Fibroblast of skin of left quadriceps (primary cell): ENCODE measurements at places on chromosomes 5 and 9.

DNA sequence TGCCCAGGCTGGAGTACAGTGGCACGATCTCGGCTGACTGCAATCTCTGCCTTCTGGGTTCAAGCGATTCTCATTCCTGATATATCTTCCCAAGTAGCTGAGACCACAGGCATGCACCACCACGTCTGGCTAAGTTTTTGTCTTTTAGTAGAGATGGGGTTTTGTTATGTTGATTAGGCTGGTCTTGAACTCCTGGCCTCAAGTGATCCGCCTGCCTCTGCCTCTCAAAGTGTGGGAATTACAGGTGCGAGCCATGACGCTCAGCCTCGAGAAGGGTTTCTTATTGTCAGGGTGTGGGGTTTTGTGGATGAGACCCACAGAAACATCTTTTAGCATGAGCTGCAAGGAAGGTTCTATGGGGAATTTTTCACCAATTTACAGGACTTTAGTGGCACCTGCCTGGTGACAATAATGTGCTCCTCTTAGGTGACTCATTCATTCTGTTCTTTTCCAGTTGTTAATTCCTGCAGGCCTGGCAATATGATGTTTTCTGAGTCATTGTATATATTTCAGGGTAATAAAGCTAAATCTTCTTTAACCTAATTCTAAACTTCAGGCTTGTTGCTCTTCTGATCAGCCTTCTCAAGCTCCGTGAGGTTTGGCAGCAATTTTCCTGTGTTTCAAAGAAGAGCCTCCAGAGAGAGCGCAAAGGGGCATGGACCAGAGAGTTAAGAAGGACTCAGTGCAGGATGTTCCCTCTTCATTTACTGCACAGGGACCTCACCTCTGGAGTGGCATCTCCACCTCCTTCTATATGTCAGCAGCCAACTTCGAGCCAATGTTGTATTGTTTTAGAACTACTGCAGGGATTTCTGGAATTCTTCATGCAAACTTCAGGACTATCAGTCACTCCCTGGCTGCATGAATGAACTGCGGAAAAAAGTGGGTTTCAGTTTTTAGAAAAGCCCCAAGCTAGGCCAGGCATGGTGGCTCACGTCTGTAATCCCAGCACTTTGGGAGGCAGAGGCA lies 77.8 kb upstream of the ZNF618 start:
- no peak for DNase-seq

DNA sequence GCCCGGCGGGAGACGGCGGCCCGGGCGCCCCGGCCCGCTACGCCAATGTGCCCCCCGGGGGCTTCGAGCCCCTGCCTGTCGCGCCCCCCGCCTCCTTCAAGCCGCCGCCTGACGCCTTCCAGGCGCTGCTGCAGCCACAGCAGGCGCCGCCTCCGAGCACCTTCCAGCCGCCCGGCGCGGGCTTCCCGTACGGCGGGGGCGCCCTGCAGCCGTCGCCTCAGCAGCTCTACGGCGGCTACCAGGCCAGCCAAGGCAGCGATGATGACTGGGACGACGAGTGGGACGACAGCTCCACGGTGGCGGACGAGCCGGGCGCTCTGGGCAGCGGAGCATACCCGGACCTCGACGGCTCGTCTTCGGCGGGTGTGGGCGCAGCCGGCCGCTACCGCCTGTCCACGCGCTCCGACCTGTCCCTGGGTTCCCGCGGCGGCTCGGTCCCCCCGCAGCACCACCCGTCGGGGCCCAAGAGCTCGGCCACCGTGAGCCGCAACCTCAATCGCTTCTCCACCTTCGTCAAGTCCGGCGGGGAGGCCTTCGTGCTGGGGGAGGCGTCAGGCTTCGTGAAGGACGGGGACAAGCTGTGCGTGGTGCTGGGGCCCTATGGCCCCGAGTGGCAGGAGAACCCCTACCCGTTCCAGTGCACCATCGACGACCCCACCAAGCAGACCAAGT lies 723 bp downstream of the SNX18 start:
- DNase-seq, result no peak

GRCh38 chr5:80239680-80240367 lies 16.0 kb downstream of the SERINC5 start:
- no peak for DNase-seq

- no peak for DNase-seq
Observed at GRCh38 chr5:101435768-101436167, 532.7 kb upstream of the ST8SIA4 start.

DNA sequence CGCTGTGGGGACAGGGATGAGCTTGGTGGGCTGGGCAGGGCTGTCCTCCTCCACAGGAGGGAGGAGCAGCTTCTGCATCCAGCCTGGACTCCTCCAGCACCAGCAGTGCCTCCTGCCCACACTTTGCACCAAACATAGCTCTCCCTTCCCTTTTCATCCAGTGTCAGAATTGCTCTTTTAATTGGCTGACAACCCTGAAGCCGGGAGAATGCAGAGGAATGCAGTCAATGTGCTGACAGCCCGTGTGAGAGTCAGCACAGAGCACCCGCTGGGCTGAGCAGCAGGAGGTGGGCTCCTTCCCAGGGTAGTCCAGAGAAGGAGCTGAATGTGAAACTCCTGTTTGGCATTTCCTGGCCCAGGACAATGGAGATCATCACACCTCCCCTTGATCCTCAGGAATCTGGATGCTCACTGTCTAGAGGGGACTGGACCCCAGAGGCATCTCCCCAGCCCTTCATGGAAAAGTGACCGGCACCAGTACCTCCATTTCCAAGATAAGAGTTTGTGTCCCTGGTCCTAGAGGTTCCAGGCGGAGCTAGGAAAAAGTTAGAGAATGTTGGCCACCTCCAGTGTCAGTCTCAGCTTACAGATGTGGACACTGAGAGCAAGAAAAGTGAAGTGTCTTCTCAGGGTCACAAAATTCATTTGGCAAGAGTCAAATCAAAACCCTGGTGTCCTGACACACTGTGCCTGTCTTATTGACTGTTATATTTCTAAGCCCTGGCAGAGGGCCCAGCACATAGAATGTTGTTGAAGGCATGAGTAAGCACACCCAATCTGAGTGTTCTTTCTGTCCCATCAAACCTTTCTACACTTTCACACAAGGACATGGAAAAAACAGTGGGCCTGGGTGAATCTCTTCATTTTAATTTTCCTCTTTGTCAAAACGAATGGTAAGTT lies 202.1 kb downstream of the SNX18 start:
- DNase-seq, result peak; percentile 86

- DNase-seq, result no peak
Observed at GRCh38 chr9:128316421-128316820, 5.8 kb downstream of the TRUB2 start.

GRCh38 chr5:179767496-179768100 lies 26.2 kb upstream of the LTC4S start:
- no peak for DNase-seq

DNA sequence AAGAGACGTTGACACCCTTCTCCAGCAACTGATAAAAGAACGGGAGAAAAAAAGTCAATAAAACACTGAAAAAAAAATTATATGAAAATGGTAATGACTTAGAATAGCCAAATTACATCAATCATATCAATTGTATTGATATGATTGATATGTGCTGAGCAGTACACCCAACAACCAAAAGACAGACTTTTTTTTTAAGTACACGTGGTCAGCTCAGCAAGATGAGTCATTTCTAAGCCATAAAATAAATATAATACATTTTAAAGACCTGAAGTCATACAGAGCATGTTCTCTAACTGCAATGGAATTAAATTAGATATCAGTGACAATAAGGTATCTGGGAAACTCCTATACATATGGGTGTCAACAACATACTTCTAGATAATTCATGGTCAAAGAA lies 30.9 kb upstream of the OLFM1 start:
- DNase-seq, result no peak

GRCh38 chr5:115267617-115268016 lies 4.9 kb upstream of the PGGT1B start:
- DNase-seq, result peak; percentile 14

- DNase-seq, result no peak
Observed at GRCh38 chr9:125763394-125763801, 16.2 kb downstream of the PBX3 start.

GRCh38 chr9:134671341-134672113 lies 29.9 kb downstream of the COL5A1 start:
- no peak for DNase-seq

- DNase-seq, result no peak
Observed at GRCh38 chr9:36040271-36040925, 3.7 kb downstream of the RECK start.

DNA sequence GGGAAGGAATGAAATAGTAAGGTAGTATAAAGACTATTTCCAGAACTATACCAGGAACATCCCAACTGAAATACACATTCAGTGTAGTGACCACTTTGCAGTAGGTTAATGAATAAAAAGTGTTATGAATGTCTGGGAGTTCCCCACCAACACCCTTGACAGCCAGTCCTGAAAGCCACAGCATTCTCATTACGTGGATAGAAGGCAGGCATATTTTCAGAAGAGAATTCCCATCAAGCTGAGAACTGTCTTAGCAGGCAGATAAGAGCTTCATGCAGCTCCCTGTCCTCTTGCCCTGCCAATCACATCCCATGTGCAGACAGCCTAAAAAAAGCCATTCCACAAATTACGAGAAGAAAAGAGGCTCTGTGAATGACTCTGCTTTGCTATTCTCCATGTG lies 695.0 kb downstream of the DTWD2 start:
- no peak for DNase-seq

DNA sequence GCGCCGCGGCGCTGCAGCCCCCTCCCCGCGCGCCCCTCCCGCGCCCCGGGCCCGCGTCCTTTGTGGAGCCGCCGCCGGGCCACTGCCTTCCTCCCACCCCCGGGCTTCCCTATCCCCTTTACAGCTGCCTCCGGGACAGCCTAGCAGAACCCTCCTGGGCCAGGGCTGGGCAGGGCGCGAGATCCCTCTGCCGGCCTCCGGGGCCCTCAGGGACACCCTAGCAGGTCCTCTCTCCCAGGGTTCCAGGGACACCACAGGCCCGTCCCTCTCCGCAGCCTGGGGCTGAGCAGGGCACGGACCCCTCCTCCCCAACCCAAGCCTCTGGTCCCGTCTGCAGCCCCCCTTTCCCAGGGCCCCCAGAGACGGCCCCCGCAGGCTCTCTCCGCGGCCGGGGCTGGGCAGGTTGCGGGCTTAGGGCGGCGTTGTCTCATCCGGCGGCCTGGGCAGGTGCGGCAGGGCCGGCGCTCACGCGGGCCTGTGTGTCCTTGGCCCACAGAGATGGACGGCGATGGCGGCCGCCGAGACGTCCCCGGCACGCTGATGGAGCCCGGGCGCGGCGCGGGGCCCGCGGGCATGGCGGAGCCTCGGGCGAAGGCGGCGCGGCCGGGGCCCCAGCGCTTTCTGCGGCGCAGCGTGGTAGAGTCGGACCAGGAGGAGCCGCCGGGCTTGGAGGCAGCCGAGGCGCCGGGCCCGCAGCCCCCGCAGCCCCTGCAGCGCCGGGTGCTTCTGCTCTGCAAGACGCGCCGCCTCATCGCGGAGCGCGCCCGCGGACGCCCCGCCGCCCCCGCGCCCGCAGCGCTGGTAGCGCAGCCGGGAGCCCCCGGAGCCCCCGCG lies 710 bp downstream of the WNK2 start:
- DNase-seq, result no peak

- no peak for DNase-seq
Observed at GRCh38 chr9:121607434-121608167, 43.8 kb upstream of the DAB2IP start.

DNA sequence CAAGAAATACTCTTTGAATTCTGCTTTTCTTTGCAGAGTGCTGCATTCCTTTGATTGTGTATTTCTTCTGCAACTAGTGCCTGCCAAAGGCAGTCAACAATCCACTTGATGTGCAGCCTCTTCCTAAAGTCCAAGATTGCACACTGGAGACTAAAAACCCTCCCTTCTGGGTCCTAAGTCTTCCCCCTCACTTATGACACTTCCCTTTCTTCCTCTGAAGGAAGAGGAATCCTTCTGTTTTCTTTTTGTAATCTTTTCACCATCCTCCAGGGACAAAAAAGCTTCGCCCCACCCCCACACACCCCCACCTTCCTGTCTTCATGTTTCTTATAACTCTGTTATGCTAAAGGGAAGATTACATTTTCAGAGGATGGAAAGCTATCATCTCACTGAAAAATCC lies 39.9 kb downstream of the WDR36 start:
- DNase-seq, result no peak
